Kidney (tissue), 22 donors: ENCODE measurements at places on chromosomes 2 and 18. TPM values are rescaled to one million over a fixed set of nuclear protein-coding genes. Genes with fewer than 3 reads are reported as not detected.

GRCh38 chr2:14978845-14979244, 346.3 kb downstream of the LRATD1 start:
- DNase-seq: no peak

DNA sequence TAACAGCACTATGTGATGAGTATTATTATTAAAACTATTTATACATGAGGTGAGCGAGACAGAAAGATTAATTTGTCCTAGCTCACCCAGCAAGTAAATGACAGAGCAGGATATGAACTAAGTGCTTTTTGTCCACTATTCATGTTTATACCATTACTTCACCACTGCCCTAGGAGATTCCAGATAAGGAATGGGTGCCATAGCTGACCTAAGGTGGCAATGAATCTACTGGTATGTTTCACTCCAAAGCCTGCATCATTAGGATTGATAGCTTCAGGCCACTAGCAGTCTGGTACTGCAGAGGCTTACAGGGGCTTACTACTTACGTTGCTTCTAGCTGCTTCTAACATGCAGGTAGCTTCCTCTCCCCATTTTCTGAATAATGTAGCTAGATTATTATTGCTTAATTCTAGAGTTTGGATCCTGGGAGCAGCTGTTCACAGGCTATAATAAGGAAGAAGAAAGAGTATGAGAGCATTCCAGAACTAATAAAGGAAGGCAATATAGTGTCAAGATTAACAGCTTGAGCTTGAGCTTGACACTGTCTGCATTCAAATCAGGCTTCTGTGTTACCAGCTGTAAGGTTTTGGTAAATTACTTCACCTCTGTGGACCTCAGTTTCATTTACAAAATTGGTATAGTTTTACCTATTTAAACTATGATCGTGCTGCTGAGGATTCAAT, 153.7 kb downstream of the GALNT3 start:
- no peak for DNase-seq

DNA sequence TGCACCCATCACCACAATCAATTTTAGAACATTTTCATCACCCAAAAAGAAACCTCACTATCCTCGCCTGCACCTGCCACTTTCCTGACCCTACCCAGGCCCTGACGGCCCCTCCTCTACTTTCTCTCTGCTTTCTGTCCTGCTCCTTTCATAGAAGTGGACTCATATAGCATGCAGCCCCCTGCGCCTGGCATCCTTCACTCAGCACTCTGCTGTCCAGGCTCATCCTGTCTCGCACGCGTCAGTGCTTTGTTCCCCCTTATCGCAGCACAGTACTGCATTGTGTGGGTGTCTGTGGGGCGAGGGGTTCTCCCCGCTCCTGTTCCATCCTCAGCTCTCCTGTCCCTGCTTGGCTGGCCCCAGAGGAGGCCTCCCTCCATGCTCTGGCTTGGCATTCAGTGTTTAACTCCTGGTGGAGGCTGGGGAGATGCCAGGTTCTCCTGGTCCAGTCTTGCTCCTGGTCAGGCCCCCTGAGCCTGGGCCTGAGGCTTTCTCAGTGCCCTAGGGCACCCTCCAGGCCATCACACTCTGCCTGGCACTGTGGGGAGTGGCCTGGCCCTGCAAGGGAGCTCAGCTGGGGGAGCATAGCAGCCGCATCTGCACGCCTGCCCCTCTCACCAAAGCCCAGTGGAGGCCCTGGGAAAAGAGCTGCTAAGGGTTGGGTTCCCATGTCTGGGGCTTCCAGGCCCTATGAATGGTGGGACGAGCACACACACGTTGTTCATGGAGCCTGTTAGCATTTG, 6.6 kb upstream of the TUBB6 start:
- no peak for DNase-seq

GRCh38 chr2:174085781-174086180, 120.6 kb upstream of the SP3 start:
- DNase-seq: no peak

DNA sequence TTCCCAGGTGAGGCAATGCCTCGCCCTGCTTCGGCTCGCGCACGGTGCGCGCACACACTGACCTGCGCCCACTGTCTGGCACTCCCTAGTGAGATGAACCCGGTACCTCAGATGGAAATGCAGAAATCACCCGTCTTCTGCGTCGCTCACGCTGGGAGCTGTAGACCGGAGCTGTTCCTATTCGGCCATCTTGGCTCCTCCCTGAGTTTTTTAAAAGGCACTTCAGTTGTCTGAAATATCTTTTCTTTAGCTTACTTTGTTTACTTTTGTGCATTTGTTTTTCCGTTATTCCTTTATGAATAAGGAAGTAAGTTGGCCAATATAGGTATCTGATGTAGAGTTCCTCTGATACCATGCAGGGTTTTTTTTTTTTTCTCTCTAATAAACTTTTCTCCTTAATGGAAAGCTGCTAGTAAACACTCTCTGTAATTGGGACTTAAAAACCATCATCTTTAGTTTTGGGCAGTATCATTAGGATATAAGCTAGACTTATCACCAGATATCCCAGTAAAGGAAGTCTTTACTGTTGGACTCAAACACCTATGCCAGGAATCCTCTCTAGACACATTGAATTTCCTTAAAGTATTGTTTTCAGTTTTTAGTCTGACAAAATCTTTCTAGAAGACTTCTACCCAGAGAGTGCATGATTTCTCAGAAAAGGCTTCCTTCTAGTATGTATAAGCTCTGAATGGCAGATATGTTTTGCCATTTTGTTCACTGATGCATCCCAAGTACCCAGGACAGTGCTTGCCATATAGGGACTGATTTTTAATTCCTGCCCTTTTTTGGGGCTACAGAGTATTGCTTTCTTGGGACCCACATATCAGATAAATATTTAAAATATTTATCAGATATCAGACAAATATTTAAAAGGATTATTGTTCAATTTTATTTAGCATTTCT, 35.8 kb upstream of the DYSF start:
- DNase-seq: no peak

- no peak for DNase-seq
These were observed 38.7 kb downstream of the RALBP1 start for GRCh38 chr18:9513971-9514512.

GRCh38 chr2:37654419-37654818, 17.0 kb downstream of the CDC42EP3 start:
- no peak for DNase-seq

GRCh38 chr18:48831802-48832201, 119.0 kb downstream of the SMAD7 start:
- DNase-seq: no peak

DNA sequence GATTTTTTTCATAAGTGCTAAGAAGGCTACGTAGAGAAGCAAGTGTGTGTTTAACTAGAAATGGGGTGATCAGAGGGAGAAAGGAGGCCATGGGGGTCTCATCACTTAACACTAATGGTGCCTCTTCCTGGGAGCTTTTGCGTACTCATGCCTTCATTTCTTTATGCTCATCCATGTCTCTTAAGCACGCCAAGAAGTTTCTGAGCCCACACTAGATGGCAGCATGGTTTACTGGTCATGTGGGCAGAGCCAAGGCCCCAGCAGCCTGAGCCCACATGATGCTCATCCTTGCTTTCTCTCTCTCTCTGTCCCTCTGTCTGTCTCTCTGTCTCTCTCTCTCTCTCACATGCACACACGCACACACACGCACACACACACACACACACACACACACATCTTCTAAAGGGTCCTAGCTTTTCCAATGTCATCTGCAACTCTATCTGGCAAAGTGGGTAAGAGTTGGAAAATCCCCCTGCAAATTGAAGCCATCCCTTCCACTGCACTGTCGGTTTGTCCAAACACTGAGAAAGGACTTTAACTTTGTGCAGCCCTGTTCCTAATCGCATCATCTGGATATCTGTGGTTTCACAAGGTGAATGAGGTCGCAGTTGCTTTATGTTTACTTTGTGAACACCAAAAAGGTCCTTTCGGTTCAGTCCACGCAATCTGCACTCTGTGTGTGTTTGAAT, 137.1 kb upstream of the CCDC68 start:
- DNase-seq: no peak

GRCh38 chr2:184113696-184114403, 484.5 kb upstream of the ZNF804A start:
- peak; percentile 3 for DNase-seq

- DNase-seq: no peak
These were observed 213.0 kb downstream of the PIEZO2 start for GRCh38 chr18:10936176-10937053.

DNA sequence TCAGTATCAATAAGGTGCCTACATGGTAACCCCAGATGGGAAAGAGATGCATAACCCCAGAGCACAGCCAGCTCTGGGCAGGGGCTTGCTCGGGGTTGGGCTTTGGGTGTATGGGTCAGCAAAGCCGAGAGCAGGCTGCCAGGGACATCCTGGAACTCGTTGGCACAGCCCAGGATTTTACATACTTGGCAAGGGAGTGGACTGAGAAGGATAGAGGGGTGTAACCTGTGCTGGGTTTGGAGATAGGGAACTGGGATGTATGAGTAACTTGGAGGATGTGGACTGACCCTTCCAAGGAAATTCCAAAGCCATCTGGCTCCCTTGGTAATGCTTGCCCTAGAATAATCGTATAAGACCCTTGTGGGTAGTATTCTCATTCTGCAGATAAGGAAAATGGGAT, 44.2 kb downstream of the GPR39 start:
- DNase-seq: no peak

DNA sequence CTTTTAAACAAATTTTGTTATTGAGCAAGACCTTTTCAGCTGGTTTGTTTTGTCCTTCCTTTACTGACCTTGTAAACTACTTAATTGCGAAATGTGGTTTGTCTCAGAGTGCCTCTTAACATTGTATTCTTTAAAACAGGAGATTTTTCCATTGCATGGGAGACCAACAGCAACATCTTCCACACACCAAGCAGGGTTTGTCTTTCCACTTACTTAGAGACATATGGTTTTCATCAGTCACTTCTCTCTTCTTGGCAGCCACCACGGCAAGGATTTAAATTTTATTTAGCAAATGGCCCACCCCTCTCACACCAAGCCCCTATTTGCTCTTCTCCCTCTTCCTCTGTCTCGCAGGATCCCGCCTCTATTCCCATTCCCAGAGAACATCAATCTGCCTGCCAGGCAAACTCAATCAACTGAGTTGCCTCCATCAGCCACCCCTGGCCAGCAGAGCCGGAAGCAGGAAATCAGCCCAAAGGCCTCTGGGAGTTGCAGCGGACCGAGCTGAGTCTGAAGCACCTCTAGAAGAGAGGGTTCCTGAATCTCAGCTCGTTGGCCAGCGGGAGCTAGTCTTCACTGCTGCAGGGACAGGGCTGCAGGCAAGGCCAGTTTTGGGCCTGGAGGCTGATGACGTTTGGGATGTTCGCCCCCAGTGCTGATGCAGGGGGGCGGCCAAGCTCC, 11.3 kb upstream of the CIB4 start:
- peak; percentile 91 for DNase-seq

GRCh38 chr2:12089496-12089895, 343.1 kb downstream of the LPIN1 start:
- DNase-seq: no peak

DNA sequence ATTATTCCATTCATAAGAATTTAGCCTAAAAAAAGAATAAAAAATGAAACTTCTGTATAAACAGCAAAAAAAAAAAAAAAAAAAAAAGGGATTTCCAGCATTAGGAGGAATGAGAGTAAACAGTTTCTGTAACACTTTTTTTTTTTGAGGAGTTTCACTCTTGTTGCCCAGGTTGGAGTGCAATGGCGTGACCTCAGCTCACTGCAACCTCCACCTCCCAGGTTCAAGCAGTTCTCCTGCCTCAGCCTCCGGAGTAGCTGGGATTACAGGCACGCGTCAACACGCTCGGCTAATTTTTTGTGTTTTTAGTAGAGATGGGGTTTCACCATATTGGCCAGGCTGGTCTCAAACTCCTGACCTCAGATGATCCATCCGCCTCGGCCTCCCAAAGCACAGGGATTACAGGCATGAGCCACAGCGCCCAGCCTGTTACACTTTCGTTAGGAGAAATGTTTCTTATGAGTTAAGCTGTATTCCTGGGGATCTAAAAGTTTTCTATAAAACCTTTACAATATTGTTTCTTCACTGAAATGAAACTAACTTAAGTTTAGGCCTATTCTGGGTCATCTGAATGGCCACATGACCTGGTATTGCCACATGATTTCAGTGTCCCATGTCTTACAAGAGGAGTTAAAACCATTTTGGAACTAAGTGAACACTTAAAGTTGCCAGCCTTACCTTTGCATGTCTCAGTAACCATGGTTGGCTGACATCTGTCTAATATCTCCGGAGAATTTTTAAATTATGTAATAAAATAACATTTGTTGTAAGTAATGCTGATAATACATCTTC, 17.5 kb downstream of the SMAD2 start:
- DNase-seq: no peak

DNA sequence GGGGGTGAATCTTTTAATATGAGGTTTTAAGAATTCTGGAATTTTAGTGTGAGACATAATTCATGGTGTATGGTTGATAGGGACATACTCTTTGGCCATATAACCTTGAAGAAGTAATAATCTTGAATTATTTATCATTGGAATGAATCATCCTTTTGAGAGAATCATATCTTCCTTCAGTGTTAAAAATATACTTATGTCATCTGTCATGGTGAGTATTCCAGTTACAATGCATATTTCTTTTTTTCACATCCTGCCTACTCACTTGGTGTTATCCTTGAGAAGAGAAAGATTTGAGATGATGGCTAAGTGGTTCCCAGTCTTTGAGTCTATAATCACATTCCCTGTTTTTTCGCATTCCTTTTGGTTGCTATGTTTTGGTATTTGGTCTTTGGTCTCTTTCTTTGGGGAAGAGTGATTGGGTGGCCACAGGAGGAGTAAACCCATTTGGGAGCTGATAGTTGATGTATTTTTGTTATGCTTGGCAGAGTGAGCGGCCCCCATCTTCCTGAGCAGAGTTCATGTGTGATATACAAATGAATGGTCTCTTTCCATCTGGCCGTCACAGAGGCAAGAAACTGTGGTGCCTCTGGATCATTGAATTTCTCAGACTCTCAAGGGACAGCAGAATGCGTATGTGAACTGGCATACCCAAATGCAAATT, 21.6 kb downstream of the ASAP2 start:
- DNase-seq: no peak

DNA sequence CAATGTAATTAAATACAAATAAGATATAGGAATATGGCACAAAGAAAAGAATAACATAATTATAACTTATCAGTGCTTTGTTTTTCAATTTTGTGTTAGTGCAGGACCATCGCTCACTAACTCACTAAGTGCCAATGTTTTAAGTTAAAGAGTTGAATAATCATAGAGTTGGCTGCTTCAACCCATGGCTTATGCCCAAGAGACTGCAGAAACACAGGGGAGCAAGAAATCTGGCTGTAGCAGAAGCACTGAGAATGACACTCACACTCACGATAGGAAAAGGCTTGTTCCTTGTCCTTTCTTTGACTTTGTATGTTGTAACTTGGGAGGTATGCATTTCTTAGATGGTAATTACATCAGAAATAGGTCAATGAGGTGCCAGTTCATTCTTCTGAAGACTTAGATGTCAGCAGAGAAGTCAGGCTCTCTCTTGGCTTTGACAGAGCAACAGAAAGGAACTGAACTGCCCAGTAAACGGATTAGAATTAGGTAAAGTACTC, 852.2 kb downstream of the LRRTM4 start:
- no peak for DNase-seq

GRCh38 chr18:32060026-32060425, 31.6 kb upstream of the RNF138 start:
- no peak for DNase-seq

COX5B gene
- total RNA-seq: 238 TPM

CDCA7 gene
- 2.0 TPM for total RNA-seq

CSRNP3 gene
- total RNA-seq: 6.4 TPM

RFTN2 gene
- 4.0 TPM for total RNA-seq

LGALSL gene
- 17.3 TPM for total RNA-seq

COL6A3 gene
- 59.5 TPM for total RNA-seq

RDH14 gene
- 22.1 TPM for total RNA-seq

PROKR1 gene
- total RNA-seq: not detected

KCNG2 gene
- total RNA-seq: 0.76 TPM

NEUROD1 gene
- not detected for total RNA-seq
